ENCODE measurements at places on chromosomes 1 and 21. TPM values are rescaled to one million over a fixed set of nuclear protein-coding genes. Genes with fewer than 3 reads are reported as not detected.

DNA sequence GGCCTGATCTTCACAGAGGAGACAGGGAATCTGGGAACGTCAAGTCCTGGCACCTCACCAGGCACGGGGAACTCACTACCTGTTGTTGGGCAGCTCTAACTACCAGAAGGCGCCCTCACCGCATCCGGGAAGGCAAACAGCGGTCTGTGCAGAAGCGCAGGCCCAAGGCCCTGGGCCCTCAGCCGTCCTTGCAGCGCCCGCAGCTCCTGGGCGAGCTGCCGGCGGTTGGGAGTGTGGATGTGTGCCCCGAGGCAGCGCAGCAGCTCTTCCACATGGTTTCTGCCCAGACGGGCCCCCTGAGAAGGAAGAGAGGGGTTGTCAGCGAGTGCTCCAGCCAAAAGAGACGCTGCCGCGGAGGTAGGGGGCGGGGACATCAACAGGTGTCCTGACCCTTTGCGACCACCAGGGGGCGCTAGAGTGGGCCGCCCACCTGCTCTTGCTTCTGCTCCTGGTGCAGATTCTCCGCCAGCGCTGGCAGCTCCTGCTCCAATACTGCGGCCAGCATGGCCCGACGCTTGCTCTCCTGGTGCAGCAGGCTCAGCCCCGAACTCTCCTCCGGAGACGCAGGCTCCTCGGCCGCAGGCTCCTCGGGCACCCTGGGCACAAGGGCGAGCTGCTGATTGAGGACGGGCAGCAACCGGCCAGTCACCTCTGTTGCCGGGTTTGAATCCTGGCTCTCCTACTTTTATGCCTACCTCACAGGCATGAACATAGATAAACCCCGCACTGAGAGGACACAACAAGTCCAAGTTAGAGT is 9.3 kb downstream of the MAP3K6 start:
- peaks cover 4% of the 10 kb centered on the region for H3K4me1 ChIP-seq
- H3K4me3 ChIP-seq: no peak overlapping the region
- DNase-seq: peak; percentile 65
- no peaks in the 10 kb centered on the region for H3K36me3 ChIP-seq

CELA3A gene
- 1.5 TPM for total RNA-seq

CFHR2 gene
- total RNA-seq: not detected

S100A1 gene
- not detected for total RNA-seq
